ENCODE measurements at places on chromosomes 7 and 10. TPM values are rescaled to one million over a fixed set of nuclear protein-coding genes. Genes with fewer than 3 reads are reported as not detected.

The ITGA8 gene
- total RNA-seq: not detected

The SSC4D gene
- total RNA-seq: 0.50 TPM

The GFRA1 gene
- not detected for total RNA-seq

The SKAP2 gene
- 7.9 TPM for total RNA-seq

The POLR1F gene
- total RNA-seq: 26.9 TPM

The PAX2 gene
- total RNA-seq: not detected

The CLCN1 gene
- not detected for total RNA-seq
